ENCODE measurements at places on chromosomes 4 and X. TPM values are rescaled to one million over a fixed set of nuclear protein-coding genes. Genes with fewer than 3 reads are reported as not detected.

Gene PPP1R2C
- not detected for total RNA-seq

Gene XK
- 0.17 TPM for total RNA-seq

Gene TLR2
- total RNA-seq: 0.77 TPM

Gene GPRASP3
- total RNA-seq: 5.9 TPM

Gene EDA
- 0.26 TPM for total RNA-seq

Gene MTMR1
- total RNA-seq: 19.0 TPM

Gene IL21
- total RNA-seq: not detected

Gene PWWP3B
- not detected for total RNA-seq

Gene KIT
- total RNA-seq: 0.50 TPM

Gene EOLA2
- total RNA-seq: 17.2 TPM

Gene MAGEC1
- total RNA-seq: not detected

Measured in fibroblast of lung (primary cell).